ENCODE measurements at places on chromosomes 7 and 10. TPM values are rescaled to one million over a fixed set of nuclear protein-coding genes. Genes with fewer than 3 reads are reported as not detected.

GRCh38 chr10:89221919-89222318 is 14.8 kb upstream of the CH25H start:
- no peak for DNase-seq

- DNase-seq = no peak
Measured at GRCh38 chr7:120949998-120950538, 509 bp upstream of the ING3 start.

- no peak for DNase-seq
Measured at GRCh38 chr10:118501171-118501570, 94.3 kb downstream of the PRLHR start.

The WNT8B gene
- 1.9 TPM for total RNA-seq

All from GM23338 (cell line).